Sciatic nerve (tissue), 2 donors: ENCODE measurements at places on chromosomes 7 and 10. TPM values are rescaled to one million over a fixed set of nuclear protein-coding genes. Genes with fewer than 3 reads are reported as not detected.

GIMAP6 gene
- 32.7 TPM for total RNA-seq

SERPINE1 gene
- 7.0 TPM for total RNA-seq

FEZF1 gene
- total RNA-seq: not detected

BUB3 gene
- 65.5 TPM for total RNA-seq

FAM25C gene
- total RNA-seq: not detected

PLAU gene
- 15.6 TPM for total RNA-seq

LRRD1 gene
- not detected for total RNA-seq

HOXA3 gene
- total RNA-seq: 20.9 TPM

EN2 gene
- not detected for total RNA-seq

GRB10 gene
- 57.1 TPM for total RNA-seq

ENTPD1 gene
- 28.7 TPM for total RNA-seq

DPP6 gene
- 0.62 TPM for total RNA-seq

SPDYE2B gene
- total RNA-seq: not detected

CFAP46 gene
- 1.1 TPM for total RNA-seq

UNCX gene
- not detected for total RNA-seq

SUN3 gene
- total RNA-seq: not detected

ANKRD2 gene
- total RNA-seq: not detected

KNDC1 gene
- total RNA-seq: 7.1 TPM

MINDY4 gene
- total RNA-seq: 15.6 TPM

PAPSS2 gene
- 32.3 TPM for total RNA-seq

ANAPC16 gene
- 76.1 TPM for total RNA-seq

DYNC1I1 gene
- 4.3 TPM for total RNA-seq

RET gene
- total RNA-seq: 0.80 TPM

OPN1SW gene
- not detected for total RNA-seq

TFR2 gene
- total RNA-seq: 1.2 TPM

CUBN gene
- total RNA-seq: 27.6 TPM

ZNF804B gene
- total RNA-seq: not detected

EVX1 gene
- not detected for total RNA-seq

WDR37 gene
- total RNA-seq: 20.5 TPM

CHRM2 gene
- not detected for total RNA-seq

SPDYE1 gene
- total RNA-seq: not detected

GTF2IRD1 gene
- 29.5 TPM for total RNA-seq

SNCG gene
- 132 TPM for total RNA-seq

ELMO1 gene
- 151 TPM for total RNA-seq

TES gene
- 32.3 TPM for total RNA-seq

ST8SIA6 gene
- total RNA-seq: 2.5 TPM

AQP1 gene
- 864 TPM for total RNA-seq

MEIG1 gene
- total RNA-seq: not detected

MCM7 gene
- total RNA-seq: 42.4 TPM

CYP2C18 gene
- not detected for total RNA-seq

PLCE1 gene
- 16.9 TPM for total RNA-seq

BLNK gene
- total RNA-seq: 13.1 TPM

SCIN gene
- 9.8 TPM for total RNA-seq

FFAR4 gene
- 0.31 TPM for total RNA-seq

PDK4 gene
- 61.9 TPM for total RNA-seq

SPRN gene
- 0.13 TPM for total RNA-seq
